ENCODE measurements at places on chromosomes 3 and 15. TPM values are rescaled to one million over a fixed set of nuclear protein-coding genes. Genes with fewer than 3 reads are reported as not detected.

DNA sequence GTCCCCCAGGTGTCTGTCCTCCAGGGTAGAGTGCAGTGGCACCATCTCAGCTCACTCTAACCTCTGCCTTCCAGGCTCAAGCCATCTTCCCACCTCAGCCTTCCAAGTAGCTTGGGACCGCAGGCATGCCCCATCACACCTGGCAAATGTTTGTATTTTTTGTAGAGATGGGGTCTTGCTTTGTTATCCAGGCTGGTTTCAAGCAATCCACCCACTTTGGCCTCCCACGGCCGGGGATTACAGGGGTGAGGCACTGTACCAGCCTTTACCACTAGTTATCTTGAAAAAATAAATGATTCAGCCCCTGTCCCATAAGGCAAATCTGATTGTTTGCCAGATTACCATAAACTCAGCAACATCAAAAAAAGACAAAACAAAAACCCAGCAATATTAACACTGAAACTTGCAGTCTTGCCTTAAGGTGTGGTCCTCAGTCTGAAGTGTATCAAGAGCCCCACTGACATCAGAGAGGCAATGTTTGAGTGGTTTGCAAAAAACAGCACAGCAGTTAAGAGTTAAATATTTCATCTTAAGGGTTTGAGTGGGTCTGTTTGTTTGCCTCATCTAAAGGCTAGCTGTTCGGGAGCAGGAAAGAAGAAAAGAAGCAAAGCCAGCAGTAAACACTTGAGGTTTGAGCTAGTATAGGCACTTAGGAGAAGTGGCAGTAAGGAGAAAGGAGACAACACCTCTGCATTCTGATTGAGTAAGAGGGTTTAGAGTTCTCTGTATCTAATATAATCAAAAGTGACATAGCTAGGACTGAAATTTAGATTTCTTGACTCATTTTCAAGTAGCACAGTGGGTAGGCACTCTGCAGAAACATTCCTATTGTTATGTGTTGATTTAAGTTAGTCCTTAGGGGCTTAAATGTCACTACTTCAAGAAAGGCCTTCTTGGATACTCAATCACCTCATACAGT is 26.3 kb upstream of the EDEM1 start:
- H3K27me3 ChIP-seq, result no peaks in the 10 kb centered on the region
- H3K4me1 ChIP-seq, result peaks cover 69% of the 10 kb centered on the region
- no peak overlapping the region for H3K4me3 ChIP-seq
- no peaks in the 10 kb centered on the region for H3K36me3 ChIP-seq

DNA sequence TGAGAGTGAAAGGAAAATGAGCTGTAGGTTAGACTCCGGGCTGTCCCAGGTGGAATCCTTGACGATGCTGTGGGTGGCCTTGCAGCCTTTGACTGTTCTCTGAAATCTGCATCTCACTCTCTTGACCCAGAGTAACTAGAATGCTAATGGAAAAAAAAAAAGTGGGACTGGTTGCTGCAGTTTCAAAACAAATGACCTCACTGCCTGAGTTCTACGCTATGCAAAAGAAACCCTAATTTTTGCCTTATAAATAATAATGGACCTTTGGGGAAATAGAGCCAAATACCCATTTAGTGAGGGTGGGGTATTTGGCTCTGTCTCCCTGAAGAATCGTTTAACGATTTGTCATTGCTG is 309.7 kb upstream of the C2CD4B start:
- H3K4me1 ChIP-seq, result peaks cover 75% of the 10 kb centered on the region
- H3K27ac ChIP-seq, result peak overlapping the region; percentile 79
- no peaks in the 10 kb centered on the region for H3K27me3 ChIP-seq
- DNase-seq, result no peak
- H3K36me3 ChIP-seq, result no peaks in the 10 kb centered on the region

DNA sequence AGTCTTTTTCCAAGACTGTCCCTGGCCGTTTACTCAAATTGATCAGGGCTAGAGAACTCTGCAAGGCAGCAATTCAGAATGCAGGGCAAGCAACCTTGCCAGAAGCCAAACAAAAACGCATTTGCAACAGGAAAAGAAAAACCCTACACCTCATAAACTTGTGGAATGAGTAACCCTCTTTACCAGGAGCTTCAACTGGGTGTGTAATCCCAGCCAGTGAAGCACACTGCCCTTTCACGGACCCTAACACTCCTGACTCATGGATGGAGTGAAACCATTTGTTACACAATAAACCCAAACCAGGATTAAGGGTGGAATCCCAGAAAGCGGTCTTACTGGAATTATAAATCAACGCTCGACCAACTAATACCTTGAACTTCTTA is 14.8 kb upstream of the LDHAL6B start:
- H3K36me3 ChIP-seq, result peaks cover 83% of the 10 kb centered on the region
- H3K4me3 ChIP-seq, result no peak overlapping the region
- no peaks in the 10 kb centered on the region for H3K4me1 ChIP-seq
- no peak overlapping the region for H3K27ac ChIP-seq
- H3K27me3 ChIP-seq, result no peaks in the 10 kb centered on the region
- no peak for DNase-seq

DNA sequence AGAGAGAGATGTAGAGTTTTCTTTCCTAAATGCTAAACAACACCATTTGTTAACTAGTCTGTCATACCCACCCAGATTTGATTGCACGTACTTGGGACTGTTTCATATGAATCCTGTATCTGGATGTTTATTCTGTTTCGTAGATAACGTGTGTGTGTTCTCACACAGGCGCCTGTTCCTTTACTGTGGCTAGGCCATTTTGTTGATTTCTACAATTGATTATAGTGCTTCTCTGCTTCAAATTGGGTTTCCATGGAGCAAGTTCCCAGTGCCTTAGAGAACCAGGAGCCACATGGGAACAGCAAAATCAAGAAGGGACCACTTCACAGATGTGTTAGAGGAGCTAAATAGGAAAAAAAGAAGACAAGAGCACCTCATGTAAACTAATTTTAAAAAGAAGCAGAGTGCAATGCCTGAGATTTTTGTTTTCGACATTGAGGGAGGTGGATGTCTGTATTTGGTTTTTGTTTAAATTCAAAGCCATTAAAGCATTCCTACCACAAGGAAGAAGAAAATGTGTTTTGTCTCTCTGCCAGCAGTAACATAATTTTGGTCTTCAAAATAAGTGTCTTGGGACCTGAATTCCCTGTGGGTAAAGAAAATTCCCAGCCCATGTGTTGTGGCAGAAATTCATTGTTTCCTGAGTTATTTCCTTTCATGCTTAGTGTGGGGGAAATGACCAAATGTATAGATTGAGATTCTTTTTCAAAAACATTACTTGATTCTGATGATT is 424.0 kb upstream of the C2CD4B start:
- H3K4me3 ChIP-seq, result no peak overlapping the region
- H3K36me3 ChIP-seq, result peaks cover 5% of the 10 kb centered on the region

GRCh38 chr15:81504170-81504905 is 130.3 kb upstream of the TMC3 start:
- no peak overlapping the region for H3K27ac ChIP-seq
- no peaks in the 10 kb centered on the region for H3K36me3 ChIP-seq
- H3K4me1 ChIP-seq, result no peaks in the 10 kb centered on the region
- no peak for DNase-seq

GRCh38 chr3:59266551-59266950 is 216.7 kb upstream of the CFAP20DC start:
- no peak overlapping the region for H3K4me3 ChIP-seq
- H3K4me1 ChIP-seq, result peaks cover 5% of the 10 kb centered on the region
- no peaks in the 10 kb centered on the region for H3K27me3 ChIP-seq
- no peak overlapping the region for H3K27ac ChIP-seq
- no peaks in the 10 kb centered on the region for H3K36me3 ChIP-seq

- H3K36me3 ChIP-seq, result no peaks in the 10 kb centered on the region
- no peak overlapping the region for H3K4me3 ChIP-seq
- H3K27me3 ChIP-seq, result no peaks in the 10 kb centered on the region
- no peak overlapping the region for H3K27ac ChIP-seq
- DNase-seq, result no peak
Measured at GRCh38 chr3:40930756-40931155, 268.5 kb upstream of the CTNNB1 start.

DNA sequence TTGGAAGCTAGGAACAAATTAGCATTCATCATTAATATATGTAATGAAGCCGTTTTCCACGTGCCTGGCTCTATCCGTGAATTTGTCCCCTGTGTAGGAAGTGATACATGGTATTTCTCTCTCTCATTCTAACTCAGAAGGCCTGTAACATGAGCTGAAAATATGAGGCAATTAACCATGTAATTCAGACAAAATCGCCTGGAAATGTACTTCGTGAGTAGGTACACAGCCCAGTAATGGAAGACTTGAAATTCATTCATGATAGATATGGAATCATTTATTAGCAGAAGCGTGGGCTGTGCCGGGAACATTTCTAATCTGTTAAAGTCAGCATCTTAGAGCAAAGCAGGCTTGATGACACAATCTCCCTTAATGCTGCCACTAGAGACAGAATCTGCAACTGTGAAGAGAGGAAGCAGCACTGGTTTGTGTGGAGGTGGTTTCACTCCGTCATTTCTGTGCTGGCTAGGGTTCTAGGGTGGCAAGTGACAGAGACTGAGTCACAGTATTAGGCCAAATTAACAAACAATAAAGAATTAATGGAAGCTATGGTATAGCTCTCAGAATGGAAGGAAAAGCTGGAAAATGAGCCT is 225.0 kb upstream of the PROK2 start:
- peaks cover 16% of the 10 kb centered on the region for H3K27me3 ChIP-seq
- no peaks in the 10 kb centered on the region for H3K4me1 ChIP-seq
- no peak overlapping the region for H3K4me3 ChIP-seq
- no peak overlapping the region for H3K27ac ChIP-seq
- H3K36me3 ChIP-seq, result no peaks in the 10 kb centered on the region
- DNase-seq, result no peak

DNA sequence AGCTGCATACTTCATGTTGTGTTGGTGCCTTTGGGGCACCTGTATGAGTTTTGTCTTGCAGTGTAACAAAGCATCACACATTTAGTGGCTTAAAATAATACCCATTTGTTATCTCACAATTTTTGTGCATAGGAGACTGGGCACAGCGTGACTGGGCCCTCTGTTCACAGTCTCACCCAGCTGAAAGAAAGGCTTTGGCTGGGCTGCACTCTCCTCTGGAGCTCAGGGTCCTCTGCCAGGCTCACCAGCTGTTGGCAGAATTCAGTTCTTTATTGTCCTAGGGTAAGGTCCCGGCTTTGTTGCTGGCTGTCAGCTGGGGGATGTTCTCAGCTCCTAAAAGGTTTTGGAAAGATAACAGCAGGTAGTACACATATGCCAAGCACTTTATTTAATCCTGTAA is 263.3 kb downstream of the CLSTN2 start:
- H3K27me3 ChIP-seq, result no peaks in the 10 kb centered on the region
- no peaks in the 10 kb centered on the region for H3K36me3 ChIP-seq
- H3K27ac ChIP-seq, result no peak overlapping the region
- no peak overlapping the region for H3K4me3 ChIP-seq
- DNase-seq, result no peak

- H3K36me3 ChIP-seq, result peaks cover 10% of the 10 kb centered on the region
- no peak for DNase-seq
- H3K27me3 ChIP-seq, result no peaks in the 10 kb centered on the region
- peak overlapping the region; percentile 94 for H3K27ac ChIP-seq
- peaks cover 41% of the 10 kb centered on the region for H3K4me1 ChIP-seq
Measured at GRCh38 chr3:129399895-129400357, 28.5 kb downstream of the EFCAB12 start.

DNA sequence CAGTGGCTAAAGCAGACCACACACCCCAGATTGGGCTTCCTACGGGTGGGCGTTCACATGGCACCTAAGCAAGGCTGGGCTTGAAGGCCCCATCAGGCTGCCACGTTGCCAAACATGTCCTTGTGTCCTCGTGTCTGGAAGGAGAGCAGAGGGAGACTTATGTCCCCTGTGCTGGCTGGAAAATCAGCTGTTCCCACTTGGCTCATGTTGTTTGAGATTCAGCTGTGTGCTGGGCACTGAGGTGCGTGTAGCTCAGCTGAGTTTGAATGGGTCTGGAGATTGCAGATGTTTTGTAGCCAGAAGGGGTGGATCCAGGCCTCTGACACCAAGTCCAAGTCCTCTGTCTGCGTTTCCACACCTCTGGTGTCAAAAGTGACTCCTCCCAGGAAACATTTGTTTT is 34.6 kb downstream of the RLBP1 start:
- H3K36me3 ChIP-seq, result peaks cover 94% of the 10 kb centered on the region
- H3K27me3 ChIP-seq, result no peaks in the 10 kb centered on the region
- H3K4me1 ChIP-seq, result peaks cover 7% of the 10 kb centered on the region
- H3K4me3 ChIP-seq, result no peak overlapping the region
- no peak overlapping the region for H3K27ac ChIP-seq

DNA sequence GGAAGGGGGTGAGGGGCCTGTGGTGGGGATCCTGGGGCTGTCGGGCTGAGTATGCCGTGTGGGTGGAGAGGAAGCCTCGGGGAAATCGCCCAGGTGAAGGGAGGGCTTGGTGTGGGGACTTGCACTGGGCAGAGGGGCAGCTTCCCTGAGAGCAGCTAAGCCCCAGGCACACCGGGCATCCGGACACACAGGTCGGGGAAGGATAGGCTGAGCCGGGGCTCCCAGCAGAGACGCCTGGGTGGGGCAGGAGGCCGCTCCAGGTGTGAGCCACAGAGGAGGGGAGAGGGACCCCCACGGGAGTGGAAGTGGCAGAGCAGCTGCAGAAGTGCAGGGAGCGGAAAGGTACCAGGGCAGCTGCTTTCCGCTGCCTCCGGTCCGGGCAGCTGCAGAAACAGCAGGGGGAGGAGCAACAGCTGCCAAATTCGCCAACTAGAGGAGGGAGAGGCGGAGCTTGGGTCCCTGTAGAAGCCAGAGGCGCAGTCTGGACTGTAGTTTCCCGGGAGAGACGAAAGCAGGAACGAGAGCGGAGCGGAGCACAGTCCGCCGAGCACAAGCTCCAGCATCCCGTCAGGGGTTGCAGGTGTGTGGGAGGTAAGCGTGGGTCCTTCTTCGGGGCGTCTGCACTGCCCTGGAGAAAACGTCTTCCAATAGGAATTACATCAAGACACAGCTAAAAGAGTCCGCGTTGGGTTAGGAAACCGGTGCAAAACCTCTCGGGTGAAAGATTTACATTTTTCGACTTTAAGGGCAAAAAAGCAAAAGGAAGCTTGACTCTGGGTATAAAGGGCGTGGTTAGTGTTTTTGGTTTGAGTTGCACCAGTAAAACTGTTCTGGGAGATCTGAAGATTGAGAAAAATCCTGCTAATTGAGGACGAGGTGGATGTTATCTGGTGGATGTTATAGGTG is at the start of gene SERPINI1:
TSS of gene SERPINI1 (plus strand) at position 489 of the 906 bp plus-strand sequence. CDS start 53,408 bp downstream, outside the sequence.
- H3K4me1 ChIP-seq, result peaks cover 63% of the 10 kb centered on the region
- H3K27ac ChIP-seq, result peak within 1 kb of the TSS; percentile 96
- DNase-seq, result peak; percentile 87
- H3K27me3 ChIP-seq, result no peaks in the 10 kb centered on the region

DNA sequence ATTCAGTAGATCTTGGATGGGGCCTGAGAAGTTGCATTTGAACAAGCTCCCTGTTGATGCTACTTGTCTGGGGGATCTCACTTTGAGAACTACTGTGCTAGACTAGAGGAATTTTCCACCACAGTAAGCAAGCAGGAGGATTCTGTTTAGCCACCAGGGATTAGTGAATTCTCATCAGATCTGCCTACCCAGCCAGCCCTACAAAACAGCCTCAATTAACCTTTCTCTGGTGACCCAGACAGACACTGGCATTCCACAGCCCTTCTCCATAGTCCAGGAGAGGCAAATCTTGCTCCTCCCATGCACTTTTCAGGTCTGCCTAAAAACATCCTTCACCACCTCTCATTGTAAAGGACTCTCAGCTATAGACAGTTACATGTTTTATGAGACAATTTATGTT is 16.7 kb upstream of the MYH15 start:
- peak overlapping the region; percentile 82 for H3K27ac ChIP-seq
- DNase-seq, result no peak
- H3K27me3 ChIP-seq, result no peaks in the 10 kb centered on the region
- H3K4me1 ChIP-seq, result peaks cover 49% of the 10 kb centered on the region

Gene ADAMTS7
- total RNA-seq, result 24.2 TPM

Gene KBTBD12
- total RNA-seq, result 41.8 TPM

Gene TMEM108
- 2.4 TPM for total RNA-seq

Gene SLC2A2
- not detected for total RNA-seq

Gene SLC35A5
- 16.5 TPM for total RNA-seq

Gene RPS17
- total RNA-seq, result 800 TPM

Gene CTXN2
- not detected for total RNA-seq

Gene SQOR
- 16.5 TPM for total RNA-seq

Gene CLSTN2
- 7.0 TPM for total RNA-seq

Measured in left ventricle myocardium inferior (tissue), 1 donor.